ENCODE measurements at places on chromosomes 2 and 18.

DNA sequence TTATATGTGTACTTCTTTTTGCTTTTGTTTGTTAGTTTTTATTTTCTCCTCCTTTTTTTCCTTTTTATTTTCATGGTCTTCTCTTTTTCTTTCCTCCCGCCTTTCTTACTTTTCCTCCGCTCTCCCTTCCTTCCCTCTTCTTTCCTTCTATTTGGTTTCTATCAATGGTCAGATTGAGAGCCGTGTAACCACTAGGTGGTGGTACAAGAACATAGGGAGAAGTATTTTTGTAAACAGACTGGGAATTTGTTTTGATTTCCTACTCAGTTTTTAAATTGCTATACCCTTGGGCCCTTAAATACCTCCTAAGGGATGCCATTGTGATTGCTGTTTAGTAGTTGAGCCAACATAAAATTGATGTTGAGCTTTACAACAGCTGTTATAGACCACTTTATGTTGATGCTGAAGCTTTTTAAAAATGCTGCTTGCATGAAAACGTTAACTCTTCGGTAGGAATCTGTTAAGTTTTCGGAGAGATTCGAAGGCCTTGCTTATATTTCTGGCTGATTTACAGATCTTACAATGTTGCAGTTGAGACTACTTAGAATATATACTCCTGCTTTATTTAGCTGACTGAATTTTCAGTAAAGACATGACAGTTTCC lies 124.2 kb downstream of the UBE2E3 start:
- peak; percentile 41 for DNase-seq

GRCh38 chr2:160076914-160077313 lies 14.5 kb upstream of the PLA2R1 start:
- no peak for DNase-seq

GRCh38 chr2:238127165-238128060 lies 11.1 kb upstream of the KLHL30 start:
- DNase-seq: no peak

- DNase-seq: no peak
These were observed 93.6 kb downstream of the TCF7L1 start for GRCh38 chr2:85226783-85227182.

DNA sequence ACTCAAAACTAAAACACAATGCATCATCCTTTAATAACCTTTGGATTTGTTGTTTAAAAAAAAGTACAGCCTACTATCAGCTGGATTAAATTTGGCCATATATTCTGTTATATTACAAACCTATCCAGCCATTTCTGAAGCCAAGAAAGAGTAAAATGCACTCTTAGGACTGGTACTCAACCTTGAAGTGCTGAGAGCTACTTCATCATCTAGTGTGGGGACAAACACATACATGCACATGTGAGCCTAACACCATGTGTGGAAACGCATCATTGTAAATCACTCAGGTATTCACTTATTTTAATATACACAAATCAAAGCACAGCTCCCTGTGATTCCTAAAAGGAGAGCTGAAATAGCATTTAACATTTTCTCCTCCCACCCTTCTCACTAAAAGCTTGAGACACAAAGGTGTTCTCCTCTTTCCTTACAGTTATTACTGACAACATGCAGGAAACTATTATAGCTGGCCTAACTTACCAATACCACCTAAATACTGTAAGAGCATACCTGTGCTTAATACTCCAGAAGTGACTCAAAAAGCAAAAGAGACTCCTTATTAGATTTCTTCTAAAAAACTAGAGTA lies 7.5 kb downstream of the BAZ2B start:
- DNase-seq: no peak

- DNase-seq: no peak
These were observed 1.1 kb upstream of the SCN9A start for GRCh38 chr2:166376873-166377272.

DNA sequence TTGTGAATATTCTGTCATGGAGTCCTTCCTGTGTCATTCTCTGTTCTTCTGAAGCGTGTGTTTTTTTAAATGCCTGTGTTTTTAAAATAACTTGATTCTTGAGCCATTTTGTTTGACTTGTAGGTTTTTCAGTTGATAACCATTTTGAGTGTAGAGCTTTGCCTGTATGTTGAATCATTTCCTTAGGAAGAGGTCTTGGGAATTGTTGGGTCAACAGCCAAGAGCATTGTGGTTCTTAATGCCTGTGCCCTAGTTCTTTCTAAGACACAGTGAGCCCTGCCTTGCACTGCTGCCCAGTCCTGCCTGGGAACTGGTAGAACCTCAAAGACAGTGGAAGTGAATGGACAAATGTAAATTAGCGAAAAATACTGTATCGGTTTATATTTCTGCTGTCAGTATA lies 25.9 kb downstream of the RAB12 start:
- no peak for DNase-seq

DNA sequence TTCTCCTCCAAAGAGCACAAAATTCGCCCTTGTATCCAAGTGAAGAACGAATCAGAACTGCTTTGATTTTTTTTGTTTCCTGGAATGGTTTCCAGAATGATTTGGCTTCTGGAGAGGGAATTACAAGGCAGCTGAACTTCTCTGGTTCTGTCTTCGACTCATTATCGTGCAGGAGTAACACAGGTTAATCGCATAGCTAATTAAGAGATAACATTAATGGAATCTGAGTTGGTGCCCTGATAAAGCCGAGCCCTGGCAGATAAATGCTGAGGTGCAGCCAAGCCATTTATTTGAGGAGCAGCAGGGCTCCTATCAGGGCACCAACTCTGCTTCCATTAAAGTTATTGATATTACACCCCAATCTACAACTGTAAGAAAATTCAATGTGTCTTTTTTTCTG lies 433.7 kb downstream of the ZNF521 start:
- no peak for DNase-seq

DNA sequence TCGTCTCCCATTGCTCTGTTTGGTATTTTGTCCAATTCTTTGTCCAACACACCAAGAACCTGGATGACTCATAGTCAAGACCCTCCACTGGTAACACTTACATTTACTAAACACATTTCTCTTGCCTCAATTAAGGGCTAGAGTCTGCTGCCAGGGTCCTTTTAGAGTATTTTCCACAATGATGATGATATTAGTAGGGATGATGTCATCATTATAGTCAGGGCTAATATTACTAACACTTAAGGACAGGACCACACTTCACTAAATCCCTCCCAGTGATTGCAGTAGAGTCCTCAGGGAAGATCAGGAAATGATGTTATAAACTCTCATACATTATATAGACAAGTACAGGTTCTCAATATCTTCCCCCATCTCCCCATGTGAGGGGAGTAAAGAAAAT lies 13.6 kb upstream of the SS18 start:
- DNase-seq: no peak

- DNase-seq: no peak
These were observed 297.1 kb downstream of the TMX3 start for GRCh38 chr18:68417826-68418225.

- DNase-seq: no peak
These were observed 42.4 kb downstream of the RBBP8 start for GRCh38 chr18:22975508-22975907.

- DNase-seq: no peak
These were observed 29.2 kb upstream of the SETBP1 start for GRCh38 chr18:44651478-44651877.

DNA sequence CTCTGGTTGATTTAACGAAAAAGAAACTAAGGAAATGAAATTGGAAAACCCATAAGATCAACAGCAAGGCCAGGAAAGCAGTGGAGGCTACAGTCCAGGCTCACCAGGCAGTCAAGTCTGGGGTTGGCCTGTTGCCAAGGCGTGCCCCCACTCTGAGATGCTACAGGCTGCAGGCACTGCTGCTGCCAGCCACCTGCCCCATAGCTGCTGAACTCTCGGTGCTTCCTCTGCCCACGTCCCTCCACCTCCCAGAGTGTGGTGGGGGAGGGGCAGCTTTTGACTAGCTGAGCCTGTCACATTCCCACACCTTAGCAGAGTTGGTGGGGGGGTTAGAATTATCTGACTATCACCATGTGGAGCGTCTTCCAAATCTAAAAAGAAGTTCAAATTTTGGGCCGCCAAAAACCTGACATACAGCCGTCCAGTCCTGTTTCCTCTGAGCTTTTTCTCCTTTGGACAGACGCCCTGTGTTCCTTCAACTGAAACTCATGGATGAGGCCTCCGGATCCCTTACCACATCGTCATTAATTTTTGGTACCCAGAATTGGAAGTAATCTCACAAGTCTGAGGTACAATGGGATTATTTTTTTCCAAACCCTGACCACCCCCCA lies 3.9 kb upstream of the SH3RF3 start:
- no peak for DNase-seq

DNA sequence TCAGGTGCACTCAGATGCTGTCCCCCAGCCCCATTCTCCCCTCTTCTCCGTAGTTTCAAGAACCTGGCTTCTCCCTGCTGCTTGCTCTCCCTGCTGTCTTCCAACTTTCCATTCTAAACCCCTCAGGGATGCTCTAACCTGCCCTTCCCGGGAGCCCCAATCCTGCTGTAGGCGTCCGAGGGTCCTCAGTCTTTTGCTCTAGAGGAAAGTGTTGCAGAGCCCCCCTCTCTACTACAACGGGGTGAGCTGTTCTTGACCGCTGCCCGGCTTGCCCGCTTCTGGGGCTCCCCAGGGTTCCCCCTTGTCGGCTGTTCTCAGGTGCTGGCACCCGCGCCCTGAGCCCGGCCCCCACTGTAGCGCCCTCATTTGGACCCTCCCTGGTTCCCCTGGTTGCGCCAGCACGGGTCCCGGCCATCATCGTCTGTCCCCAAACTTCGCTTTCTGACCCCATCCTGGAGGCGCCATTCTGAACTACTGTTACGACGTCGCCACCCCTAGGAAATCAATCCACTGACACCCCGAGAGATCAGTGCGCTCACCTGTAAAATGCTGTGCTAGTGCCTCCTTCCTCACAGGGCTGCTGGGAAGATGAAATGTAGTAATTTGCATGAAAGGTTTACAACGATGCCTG lies 31.9 kb upstream of the REG3G start:
- DNase-seq: no peak

DNA sequence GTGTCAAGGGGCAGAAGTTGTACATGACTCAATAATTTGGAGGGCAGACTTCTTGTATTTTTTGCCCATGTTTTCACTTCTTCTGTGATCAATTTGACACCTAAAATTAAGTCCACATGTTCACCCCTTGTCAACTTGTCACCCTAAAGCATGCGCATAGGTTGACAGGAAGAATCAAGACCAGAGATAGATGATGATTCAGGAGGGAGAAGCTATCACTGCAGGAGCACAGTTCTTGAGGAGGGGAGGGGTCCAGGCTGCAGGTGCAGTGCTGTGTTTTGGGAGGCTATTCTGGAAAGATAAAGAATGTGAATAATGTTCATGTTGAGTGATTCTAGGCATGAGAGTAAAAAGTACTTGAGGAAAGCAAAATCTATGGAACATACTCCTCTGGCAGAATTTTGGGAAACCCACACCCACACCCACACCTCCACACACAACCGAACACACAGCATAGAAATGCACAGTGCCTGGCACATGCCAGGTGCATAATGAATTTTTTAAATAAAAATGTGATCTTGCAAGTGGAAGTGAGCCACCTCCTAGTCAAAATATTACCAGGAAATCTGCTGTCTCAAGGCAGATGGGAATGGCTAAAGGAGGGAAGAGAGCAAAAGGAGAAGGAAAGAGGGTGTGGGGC lies 249.2 kb upstream of the MEX3C start:
- DNase-seq: no peak

DNA sequence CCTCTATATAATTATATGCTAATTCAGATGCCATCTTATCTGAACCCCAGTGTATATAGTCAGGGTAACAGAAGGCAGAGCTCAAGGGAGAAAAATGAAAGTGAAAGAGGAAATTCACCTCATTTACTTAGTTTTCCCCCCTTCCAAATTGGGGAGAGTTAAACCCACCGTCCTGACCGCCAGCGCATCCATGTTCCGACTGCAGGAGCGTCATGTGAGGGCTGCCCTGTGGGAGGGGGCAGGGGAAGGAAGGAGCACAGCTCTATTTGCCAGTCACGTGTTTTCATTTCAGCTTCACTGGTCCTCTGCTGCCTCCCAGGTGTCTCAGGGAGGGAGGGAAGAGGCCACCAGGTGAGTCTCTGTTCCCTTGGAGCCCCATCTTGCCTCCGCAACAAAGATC lies 13.2 kb downstream of the CNNM4 start:
- peak; percentile 59 for DNase-seq

DNA sequence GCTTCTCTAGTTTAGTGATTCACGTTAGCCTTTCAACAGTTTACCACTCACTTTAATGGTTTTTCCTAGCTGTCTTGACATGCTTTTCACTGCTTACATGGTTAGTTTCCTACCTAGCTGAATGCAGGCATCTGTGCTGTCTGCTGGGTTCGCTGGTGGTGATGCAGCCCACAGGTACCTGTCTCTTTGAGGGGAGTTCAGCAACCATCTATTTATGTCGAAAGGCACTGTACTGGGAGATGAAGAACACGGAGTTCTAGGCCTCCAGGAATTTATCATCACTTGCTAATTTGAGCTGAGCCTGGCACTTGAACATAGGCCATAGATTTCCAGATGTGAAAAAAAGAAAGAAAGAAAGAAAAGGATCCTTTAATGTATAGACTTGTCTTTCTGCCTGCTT lies 148.5 kb downstream of the NEDD4L start:
- no peak for DNase-seq

- no peak for DNase-seq
These were observed 80.2 kb downstream of the CLHC1 start for GRCh38 chr2:55151733-55152433.

- DNase-seq: peak; percentile 43
These were observed 500 bp downstream of the CCNYL1 start for GRCh38 chr2:207711750-207712530.

- DNase-seq: no peak
These were observed 211.1 kb downstream of the DSEL start for GRCh38 chr18:67305466-67305865.

DNA sequence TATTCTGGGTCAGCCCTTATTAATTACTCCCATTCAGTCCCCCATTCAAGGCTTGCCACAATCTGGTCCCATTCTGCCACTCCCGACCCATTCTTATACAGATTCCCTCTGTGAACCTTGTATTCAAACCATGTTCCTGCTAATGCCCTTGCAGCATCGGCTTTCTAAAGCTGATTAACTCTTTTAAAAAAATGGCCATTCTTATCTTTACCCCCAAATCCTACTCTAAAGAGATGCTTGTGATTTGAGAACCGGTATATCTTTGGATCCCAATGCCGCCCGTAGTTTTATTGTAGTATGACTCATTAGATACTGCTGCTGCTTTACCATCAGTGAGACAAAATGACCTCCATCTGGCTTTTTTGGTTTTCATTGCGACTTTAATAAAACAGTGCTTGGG lies 72.2 kb downstream of the XRCC5 start:
- no peak for DNase-seq

GRCh38 chr2:46325182-46325928 lies 28.1 kb downstream of the EPAS1 start:
- no peak for DNase-seq

All from CD4-positive, alpha-beta T cell treated with Interleukin-6 at 100 ng/mL for 8 hours (primary cell).